ENCODE measurements at places on chromosomes 7 and 10. TPM values are rescaled to one million over a fixed set of nuclear protein-coding genes. Genes with fewer than 3 reads are reported as not detected.

The TDRD1 gene
- total RNA-seq = 0.64 TPM

The SPDYE5 gene
- not detected for total RNA-seq

The HOGA1 gene
- 0.86 TPM for total RNA-seq

The INA gene
- 1.3 TPM for total RNA-seq

The MEOX2 gene
- not detected for total RNA-seq

The CFAP58 gene
- 0.64 TPM for total RNA-seq

The MARVELD1 gene
- total RNA-seq = 58.9 TPM

The SFTPA1 gene
- not detected for total RNA-seq

The CYP2E1 gene
- 1.3 TPM for total RNA-seq

The ANKRD22 gene
- total RNA-seq = not detected

The SHH gene
- not detected for total RNA-seq

The FAM180A gene
- total RNA-seq = 2.9 TPM

The HNRNPH3 gene
- total RNA-seq = 22.9 TPM

The SPACDR gene
- not detected for total RNA-seq

The PRR15 gene
- total RNA-seq = 1.3 TPM

The OPN1SW gene
- total RNA-seq = not detected

The LRRC17 gene
- 70.0 TPM for total RNA-seq

The FAM25G gene
- not detected for total RNA-seq

The HMX3 gene
- not detected for total RNA-seq

The JAZF1 gene
- total RNA-seq = 38.4 TPM

The MRM2 gene
- total RNA-seq = 18.4 TPM

The NUDT1 gene
- 30.3 TPM for total RNA-seq

The KLF6 gene
- total RNA-seq = 37.6 TPM

The ACTL6B gene
- total RNA-seq = not detected

The GJD4 gene
- not detected for total RNA-seq

The CPA5 gene
- total RNA-seq = not detected

The MPP7 gene
- 0.43 TPM for total RNA-seq

Data from fibroblast of villous mesenchyme (primary cell).